Right renal cortex interstitium (tissue), 3 donors: ENCODE measurements at places on chromosomes 4 and X. TPM values are rescaled to one million over a fixed set of nuclear protein-coding genes. Genes with fewer than 3 reads are reported as not detected.

AMBN gene
- 1.3 TPM for polyA plus RNA-seq

TKTL2 gene
- not detected for polyA plus RNA-seq

MFAP3L gene
- polyA plus RNA-seq: 23.2 TPM

DNA sequence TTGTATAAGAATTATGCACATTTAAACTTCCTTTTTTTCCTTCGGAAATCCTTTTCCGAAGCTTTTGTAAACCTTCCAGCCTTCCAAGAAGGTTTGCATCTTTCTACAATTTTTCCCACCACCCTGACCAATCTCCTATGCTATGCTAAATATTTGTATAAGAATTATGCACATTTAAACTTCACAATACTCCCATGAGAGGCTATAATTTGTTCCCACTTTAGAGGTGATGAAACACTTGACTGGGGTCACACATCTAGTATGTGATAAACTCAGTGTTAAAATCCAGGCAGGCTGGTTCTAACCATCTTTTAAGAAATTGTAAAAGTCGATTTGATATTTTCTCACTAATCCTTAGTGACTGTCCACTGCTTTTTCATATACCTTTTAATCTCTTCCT is 22.1 kb downstream of the NUDT6 start:
- no peak for DNase-seq

- no peak for DNase-seq
These were observed 12.9 kb upstream of the PAK3 start for GRCh38 chrX:111083081-111083480.

- no peak for DNase-seq
These were observed 334.2 kb downstream of the FSTL5 start for GRCh38 chr4:161829591-161829990.

DNA sequence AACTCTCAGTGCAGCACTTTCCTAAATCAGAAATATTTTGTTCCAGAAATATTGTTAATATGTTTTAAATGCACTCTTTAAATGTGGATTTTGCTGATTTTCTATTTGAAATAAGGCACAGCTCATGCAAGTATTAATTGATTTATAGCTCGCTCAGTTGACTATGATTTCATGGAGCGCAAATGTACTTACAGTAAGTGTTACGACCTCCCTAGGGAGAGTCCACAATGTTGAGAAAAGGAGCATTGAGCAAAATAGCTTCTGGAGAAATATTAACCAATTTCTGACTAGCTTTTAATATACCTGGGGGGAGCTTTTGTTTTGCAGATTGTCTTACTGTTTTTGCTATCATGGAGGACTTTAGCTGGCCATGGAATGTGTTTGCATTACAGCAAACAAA is 1687.5 kb downstream of the STIM2 start:
- DNase-seq: no peak

PABPC1L2B gene
- polyA plus RNA-seq: not detected

- no peak for DNase-seq
These were observed 2.3 kb downstream of the MAGEB16 start for GRCh38 chrX:35800474-35800873.

DNA sequence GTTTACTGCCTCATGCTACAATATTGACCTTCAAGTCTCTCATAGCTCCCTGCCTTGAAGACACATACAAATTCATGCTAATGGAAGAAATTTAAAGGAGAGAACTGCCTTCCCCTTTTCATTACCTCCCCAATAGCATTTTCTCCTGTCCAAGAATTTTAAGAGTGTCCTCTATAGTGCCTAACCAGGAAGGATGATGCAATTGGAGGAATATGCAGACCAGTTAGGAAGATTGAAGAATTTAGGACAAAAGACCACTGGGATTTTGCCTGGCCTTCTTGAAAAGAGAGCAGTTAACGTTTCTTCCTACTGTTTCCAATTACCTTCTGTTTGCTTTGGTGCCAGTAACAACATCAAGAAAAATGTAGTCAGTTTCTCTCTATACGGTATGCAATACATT is 443.9 kb downstream of the INPP4B start:
- DNase-seq: no peak
